ENCODE measurements at places on chromosomes 7 and 10. TPM values are rescaled to one million over a fixed set of nuclear protein-coding genes. Genes with fewer than 3 reads are reported as not detected.

Gene FAM241B
- polyA plus RNA-seq, result 0.52 TPM

Gene XRCC2
- polyA plus RNA-seq, result 12.1 TPM

Gene LOXL4
- 0.08 TPM for polyA plus RNA-seq

Gene OR2A1
- not detected for polyA plus RNA-seq

Gene PHYHIPL
- polyA plus RNA-seq, result not detected

Gene GNAI1
- polyA plus RNA-seq, result not detected

Gene LHFPL3
- polyA plus RNA-seq, result 0.09 TPM

Gene WDFY4
- 45.2 TPM for polyA plus RNA-seq

Gene COL28A1
- polyA plus RNA-seq, result not detected

Gene ASIC3
- 0.24 TPM for polyA plus RNA-seq

Gene HECW1
- 0.04 TPM for polyA plus RNA-seq

Gene NKX6-2
- polyA plus RNA-seq, result 0.44 TPM

Gene SPDYE9
- polyA plus RNA-seq, result 0.86 TPM

Gene FOXL3
- not detected for polyA plus RNA-seq

DNA sequence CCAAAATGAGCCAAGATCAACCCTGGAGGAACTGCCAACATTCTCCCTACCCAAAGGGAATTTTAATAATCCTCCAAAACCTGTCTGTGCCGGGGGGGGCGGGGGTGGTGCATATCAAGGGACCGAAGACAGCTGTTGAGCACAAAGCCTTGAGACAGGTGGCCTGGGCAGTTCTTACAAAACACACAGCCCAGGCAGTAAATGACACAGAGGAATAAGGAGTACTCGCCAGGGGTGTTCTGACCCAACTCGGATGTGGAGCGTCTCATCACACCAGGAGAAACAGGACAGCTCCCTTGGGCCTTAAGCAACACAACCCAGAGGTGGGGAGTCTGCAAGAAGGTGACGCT is 35.6 kb downstream of the PLAC9 start:
- DNase-seq, result no peak

DNA sequence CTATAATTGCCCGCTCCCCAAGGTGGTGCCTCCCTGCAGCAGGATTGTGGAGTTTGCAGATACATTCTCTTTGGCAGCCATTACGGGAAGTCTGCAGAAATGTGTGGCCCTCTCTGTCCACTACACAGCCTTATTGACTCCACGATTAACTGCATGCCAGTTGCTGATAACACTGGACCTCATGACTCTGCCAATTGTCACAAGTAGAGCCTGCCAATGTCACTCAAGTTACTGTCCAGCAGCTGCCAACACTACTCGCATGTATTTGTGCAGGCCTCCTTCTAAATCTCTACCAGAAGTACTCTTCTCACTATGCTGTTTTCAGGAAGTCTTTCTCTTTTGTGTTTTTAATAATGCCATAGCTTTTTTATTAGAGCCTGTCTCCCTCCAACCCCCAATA is 128.8 kb downstream of the PPP1R3A start:
- DNase-seq, result no peak

DNA sequence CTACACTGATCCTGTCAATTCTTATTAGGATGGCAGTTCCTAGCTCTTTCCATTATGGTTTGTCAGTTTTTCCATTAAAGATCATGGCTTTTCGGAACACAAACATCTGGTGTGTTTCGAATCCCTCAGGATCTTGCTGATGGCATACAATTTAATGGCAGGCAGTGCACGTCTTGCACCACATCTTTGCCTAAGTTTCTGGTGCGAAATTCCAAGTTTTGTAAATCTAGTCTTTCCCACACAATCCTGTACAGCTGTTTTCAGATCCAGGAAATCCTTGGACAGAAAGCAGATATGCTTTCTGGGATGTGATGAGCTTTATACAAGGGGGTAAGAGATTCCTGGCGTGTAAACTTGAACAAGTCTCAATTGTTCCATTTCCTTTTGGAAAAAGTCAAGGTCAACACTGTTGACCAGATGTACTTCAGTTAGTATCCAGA is 224.3 kb upstream of the PHYHIPL start:
- DNase-seq, result no peak

- no peak for DNase-seq
Observed at GRCh38 chr7:80334196-80334595, 177.7 kb downstream of the GNAT3 start.

GRCh38 chr10:97719602-97720001 is 6.1 kb downstream of the MARVELD1 start:
- DNase-seq, result no peak

GRCh38 chr7:25711940-25712339 is 440.1 kb upstream of the NFE2L3 start:
- no peak for DNase-seq

GRCh38 chr10:85995791-85996190 is 370.8 kb downstream of the GRID1 start:
- peak; percentile 20 for DNase-seq

DNA sequence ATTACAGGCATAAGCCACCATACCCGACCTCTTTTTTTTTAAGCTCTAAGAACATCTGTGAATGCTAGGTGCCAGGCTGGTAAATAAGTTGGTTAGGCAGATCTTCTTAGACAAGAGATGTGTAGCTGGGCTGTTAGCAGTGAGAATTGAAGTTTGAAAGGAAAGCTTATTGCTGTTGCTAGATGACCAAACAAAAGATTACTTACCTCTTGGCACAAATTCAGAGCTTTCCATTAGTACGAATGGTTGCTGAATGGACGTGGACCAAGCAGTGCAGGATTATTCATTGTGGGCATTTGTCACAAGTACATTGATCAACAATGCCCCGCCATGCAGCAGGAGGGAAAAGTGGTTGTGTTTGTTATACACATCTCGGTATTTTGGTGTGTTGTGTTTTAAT is 131.2 kb downstream of the GFRA1 start:
- no peak for DNase-seq

- no peak for DNase-seq
Observed at GRCh38 chr10:74151879-74152722, 1.1 kb downstream of the ADK start.

DNA sequence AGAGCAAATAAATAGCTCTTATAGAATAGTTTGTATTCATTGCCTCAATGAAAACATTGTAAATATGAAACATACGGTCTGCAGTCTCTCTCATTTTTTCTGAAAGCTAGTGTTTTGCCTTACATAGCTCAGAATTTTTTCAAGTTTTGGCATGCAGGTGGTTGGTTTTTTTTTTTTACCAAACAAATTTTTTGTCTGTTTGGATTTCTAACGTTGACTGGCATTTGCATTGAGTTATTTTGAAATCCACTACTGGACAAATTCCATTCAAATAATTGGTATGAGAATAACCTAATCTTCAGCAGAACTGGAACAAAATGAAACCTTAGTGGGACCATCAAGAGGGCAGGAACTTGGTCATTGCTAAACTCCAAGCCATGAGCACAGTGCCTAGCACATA is 107.6 kb upstream of the SAMD8 start:
- DNase-seq, result no peak

DNA sequence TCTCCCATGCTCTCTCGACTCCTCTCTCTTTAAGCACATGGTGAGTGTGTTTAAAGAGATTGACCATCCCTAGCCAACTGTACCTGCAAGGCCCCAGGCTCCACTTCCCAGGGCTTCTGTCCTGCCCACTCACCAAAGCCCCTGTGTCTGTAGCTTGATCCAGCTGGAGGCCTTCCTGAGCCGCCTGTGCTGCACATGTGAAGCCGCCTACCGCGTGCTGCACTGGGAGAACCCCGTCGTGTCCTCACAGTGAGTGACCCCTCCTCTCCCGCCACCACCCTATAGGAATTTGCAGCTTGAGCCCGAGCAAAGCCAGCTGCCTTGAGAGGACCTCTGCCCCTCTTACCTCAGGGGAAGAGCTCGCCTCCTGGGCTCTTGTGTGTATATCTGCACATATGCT is 11.2 kb downstream of the ZFYVE27 start:
- no peak for DNase-seq

- no peak for DNase-seq
Observed at GRCh38 chr7:14734839-14735321, 167.7 kb downstream of the DGKB start.

DNA sequence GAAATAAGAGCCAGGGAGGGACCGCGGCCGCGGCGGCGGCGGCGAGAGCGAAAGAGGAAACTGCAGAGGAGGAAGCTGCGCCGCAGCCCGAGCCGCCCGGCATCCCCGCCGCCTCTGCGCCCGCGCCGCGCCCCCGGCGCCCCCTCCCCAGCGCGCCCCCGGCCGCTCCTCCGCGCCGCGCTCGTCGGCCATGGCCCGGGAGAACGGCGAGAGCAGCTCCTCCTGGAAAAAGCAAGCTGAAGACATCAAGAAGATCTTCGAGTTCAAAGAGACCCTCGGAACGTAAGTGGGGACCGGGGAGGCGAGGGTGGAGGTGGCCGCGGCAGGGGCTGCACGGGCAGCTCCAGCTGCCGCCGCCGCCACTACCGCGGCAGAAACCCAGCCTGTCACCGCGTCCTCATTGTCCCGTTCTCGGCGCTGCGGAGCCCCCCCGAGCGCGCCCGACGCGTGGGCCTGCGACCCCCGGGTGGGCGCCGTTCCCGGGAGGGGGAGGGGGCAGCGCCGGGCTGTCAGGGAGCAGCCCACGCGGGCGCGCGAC is 351 bp downstream of the CAMK1D start:
- no peak for DNase-seq

- DNase-seq, result no peak
Observed at GRCh38 chr7:44073664-44074348, 8.4 kb upstream of the PGAM2 start.

- DNase-seq, result no peak
Observed at GRCh38 chr10:118851062-118852035, 96.6 kb upstream of the CACUL1 start.

- DNase-seq, result no peak
Observed at GRCh38 chr10:98589007-98589406, 142.3 kb upstream of the HPS1 start.

DNA sequence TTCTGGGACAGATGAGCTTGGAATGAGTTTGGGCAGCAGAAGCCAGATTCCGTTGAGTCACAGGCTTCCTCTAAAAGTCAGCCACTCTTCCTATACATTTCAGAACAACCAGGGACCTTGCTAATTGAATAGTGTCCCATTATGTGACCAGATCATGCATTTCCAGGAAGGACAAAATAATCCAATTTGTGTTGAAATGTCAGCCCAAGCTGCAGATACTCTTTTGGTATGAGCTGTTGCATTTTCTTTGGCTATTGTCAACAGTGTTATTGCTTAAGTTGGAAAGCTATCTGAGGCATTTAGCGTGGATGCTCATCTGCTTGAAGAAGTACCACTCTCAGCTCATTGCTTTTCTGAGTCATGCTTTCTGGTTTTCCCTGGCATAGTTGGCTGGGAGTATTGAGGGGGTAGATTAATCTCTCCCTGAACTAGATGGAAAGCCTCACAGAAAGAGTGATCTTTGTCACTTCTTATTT is 223.7 kb upstream of the HABP2 start:
- DNase-seq, result no peak

DNA sequence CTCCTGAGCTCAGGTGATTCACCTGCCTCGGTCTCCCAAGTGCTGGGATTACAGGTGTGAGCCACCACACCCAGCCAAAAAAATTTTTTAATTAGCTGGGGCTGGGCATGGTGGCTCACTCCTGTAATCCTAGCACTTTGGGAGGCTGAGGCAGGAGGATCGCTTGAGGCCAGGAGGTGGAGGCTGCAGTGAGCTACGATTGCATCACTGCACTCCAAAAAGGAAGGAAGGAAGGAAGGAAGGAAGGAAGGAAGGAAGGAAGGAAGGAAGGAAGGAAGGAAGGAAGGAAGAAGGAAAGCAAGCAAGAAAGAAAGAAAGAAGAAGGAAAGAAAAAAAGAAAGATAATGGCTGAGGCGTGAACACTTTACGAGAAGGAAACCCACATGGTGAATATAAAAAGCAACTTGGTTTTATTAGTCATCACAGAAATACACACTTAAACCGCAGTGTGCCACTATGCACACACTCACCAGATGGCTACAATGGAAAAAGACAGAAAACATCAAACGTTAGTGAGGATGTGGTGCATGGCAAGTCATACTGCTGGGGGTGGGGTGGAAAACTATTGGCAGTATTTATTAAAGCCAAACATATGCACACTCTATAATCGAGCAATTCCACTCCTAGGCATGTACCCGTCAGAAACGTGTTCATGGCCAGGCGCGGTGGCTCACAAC is 4.4 kb upstream of the CCL26 start:
- peak; percentile 55 for DNase-seq

- DNase-seq, result no peak
Observed at GRCh38 chr7:80725181-80725611, 86.8 kb downstream of the CD36 start.

GRCh38 chr10:56318816-56319215 is 42.2 kb downstream of the ZWINT start:
- DNase-seq, result no peak

DNA sequence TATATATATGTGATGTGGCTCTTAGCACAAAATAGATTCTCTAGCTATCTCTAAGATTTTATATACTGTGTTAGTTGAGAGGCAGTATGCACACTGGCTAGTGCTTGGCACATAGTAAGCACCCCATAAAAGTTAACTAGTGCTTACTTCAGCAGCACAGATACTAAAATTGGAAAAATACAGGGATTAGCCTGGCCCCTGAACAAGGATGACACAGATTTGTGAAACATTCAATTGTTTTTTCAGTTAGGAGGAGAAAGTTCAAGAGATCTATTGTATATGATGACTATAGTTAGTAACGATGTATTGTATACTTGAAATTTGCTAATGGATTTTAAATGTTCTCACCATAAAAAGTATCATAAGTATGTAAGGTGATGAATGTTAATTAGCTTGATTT is 78.3 kb upstream of the LRRC17 start:
- no peak for DNase-seq

GRCh38 chr10:112202561-112203241 is 19.1 kb upstream of the GPAM start:
- peak; percentile 28 for DNase-seq

DNA sequence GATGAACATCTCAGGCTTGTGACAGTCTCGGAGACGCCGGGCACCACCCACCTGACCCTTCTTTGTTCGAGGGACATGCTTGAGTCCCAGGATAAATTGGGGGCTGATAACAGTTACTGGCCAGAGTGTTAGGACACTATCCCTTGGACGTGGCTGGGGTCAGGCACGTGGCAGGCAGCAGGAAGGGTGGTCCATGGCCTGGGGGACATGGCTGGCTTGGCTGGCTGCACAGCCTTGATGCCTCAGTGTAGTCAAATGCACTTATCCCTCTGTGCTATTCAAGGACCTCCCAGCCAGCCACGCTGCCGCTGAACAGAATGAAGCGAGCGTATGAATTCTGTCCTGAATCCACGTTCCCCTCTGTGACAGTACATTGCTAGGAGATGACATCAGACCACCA is 662.0 kb upstream of the FOXK1 start:
- no peak for DNase-seq

- no peak for DNase-seq
Observed at GRCh38 chr10:131534836-131535235, 223.3 kb upstream of the TCERG1L start.

GRCh38 chr10:50346942-50347341 is 95.6 kb upstream of the ASAH2 start:
- no peak for DNase-seq
